ENCODE measurements at places on chromosomes 7 and 10.

GRCh38 chr10:60535427-60535826 is 145.8 kb upstream of the ANK3 start:
- no peak for DNase-seq

- DNase-seq = no peak
Observed at GRCh38 chr7:81175275-81175940, 256.6 kb upstream of the SEMA3C start.

GRCh38 chr7:2771274-2771731 is 72.8 kb downstream of the GNA12 start:
- no peak for DNase-seq

DNA sequence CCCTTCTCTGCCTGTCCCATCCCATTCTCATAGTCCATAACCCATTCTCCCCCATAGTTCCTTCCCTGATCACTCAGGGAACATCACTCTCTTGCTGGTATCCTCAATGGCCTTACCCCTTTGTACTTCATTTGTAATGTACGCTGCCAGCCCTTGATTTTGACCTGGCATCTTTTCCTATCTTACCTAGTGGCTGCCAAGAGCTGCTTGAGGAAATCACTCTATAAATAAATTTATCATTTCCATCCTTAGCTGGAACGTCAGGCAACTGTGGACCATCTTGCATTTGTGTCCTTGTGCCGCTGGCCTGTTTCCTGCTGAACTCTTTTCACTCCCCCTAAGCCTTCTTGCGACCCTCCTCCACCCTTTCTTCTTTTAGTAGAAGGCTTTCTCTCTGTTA is 14.0 kb downstream of the CDK14 start:
- DNase-seq = no peak

GRCh38 chr10:48574322-48574796 is 30.5 kb downstream of the ARHGAP22 start:
- DNase-seq = no peak

DNA sequence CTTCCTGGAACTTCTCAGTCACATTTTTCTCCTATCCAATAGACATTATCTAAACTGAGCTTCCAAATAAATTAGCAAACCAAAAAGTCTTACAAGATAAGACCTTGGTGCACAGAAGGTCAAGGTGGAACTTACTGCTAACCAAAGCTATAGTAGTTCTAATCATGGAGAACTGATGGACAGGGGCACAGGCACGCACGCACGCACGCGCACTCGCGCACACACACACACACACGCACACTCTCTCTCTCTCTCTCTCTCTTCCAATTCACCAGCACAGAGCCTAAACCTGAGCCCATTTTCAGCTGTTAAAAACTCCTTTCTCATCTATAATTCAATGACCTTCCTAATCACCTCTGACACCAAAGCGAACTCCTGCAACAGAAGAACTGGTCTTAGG is 7.5 kb downstream of the FGFR2 start:
- DNase-seq = no peak

DNA sequence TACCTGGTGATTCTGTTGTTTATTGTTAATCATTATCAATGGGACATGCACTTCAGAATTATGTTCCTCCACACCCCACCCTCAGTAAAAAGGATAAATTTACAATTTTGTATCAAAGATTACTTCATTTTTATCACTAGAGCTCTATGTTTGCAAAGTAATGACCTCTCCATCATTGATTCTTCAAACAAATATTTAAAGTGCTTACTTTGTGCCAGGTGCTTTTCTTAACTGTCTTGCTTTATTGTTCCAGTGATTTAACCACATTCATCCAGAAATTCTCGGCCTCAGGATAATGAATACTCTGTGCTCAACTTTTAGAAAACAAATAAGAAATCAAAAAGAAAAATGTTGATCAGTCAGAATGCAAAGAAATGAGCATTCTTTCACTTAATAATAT is 144.9 kb upstream of the FOXP2 start:
- DNase-seq = no peak

- DNase-seq = no peak
Observed at GRCh38 chr10:73641328-73642060, at the start of gene MYOZ1. Gene MYOZ1, minus strand, starts transcription at chr10:73641474. Its CDS starts 1,457 bp downstream, at chr10:73640017.

DNA sequence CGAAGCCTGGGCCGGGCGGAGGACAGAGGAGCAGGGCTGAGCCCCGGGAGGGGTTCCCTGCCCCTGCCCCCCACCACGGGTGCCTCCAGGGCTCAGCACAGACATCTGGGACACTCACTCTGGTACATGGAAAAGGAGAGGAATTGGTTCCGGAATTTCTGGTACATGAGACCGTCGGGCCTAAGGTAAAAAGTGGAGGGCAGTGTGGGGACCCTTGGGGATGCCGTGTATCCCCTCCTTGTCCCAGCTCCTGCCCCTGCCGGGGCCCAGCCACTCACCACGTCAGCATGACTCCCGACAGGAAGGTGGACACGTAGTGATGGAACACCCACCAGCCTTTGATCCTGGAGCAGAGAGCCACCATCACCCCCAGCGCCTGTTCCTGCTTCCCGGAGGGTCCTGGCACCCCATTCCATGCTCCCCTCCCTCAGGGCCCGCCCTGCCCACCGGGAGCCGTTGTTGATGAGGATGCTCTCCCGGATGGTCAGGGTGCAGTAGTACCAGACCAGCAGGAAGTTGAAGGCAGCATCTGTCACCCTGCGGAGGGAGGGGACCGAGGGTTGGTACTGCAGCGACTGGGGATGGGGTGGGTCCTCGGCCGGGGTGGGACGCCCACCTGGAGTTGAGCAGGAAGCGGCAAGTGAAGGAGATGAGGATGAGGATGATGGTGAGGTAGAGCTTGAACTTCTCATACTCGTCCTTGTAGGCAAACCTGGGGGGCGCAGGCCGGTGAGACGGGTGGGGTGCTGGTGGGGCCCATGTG is 6.4 kb downstream of the TMEM120A start:
- DNase-seq = no peak

DNA sequence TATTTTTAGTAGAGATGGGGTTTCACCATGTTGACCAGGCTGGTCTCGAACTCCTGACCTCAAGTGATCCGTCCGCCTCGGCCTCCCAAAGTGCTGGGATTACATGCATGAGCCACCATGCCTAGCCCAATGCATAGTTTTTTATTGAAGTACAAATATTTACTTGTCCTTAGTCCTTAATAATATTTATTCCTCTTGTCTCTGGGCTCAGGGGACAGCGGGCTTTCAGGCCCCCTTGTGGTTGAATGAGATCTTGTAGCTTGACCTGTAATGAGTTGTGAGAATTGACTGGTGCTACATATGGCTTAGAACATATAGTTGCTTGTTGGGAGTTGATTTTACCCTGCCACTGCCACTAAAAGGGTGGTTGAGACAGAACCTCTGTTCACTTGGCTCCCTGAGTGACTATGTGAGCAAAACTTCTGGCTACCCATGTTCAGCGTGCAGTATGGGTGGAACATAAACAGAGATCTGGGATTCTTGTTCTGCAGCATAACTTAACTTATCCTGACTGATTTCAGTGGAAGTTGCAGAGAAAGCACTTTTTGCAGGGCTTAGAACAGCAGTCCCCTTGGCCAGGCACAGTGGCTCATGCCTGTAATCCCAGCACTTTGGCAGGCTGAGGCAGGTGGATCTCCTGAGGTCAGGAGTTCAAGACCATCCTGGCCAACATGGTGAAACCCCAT is 14.9 kb downstream of the CCL26 start:
- no peak for DNase-seq

DNA sequence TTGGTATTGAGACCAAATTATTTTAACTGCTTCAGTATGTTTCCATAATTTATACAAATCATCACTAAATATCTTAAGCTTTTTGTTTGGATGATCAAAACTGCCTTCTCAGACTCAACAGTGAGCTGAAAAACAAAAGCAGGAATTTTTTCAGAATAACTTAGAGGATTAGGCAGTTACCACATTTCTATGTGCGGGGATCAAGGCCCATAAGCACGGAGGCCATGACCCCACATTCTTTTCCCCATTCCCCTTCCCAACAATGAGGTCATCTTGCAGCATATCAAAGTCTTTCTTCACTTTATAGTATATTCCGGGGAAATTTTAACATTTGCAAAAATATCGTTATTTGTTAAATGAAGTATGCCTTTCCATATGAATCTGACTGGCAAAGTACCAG is 125.8 kb downstream of the ELMO1 start:
- DNase-seq = no peak
